ENCODE measurements at places on chromosomes 12 and 14.

DNA sequence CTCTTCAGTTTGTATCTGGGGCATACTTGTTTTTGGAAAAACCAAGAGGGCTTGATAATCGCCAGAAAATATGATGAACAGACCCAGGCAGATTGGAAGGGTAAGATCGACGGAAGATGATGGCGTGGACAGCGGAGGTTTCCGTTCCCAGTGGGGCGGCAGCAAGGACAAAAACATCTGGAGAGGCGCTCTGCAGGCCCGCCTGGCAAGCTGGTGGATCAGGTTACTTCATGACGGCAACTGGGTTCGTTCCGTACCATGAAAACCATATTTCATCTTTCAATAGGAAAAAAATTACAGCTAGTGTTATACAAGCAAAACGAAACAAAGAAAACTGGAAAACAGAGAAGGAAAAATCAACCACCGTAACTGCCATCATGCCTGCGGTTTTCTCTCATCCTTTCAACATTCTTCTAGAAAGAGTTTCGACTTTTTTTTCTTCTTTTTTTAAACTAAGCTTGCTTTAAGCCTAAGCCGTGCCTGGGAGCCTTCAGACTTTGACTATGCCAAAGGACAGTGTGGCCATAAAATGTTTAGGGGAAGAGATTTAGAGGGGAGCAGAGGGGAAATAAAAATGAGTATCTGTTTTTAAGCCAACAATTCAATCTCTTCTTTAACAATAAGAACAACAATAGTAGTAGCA lies 210.5 kb downstream of the FOXN3 start:
- no peak for DNase-seq

- no peak for DNase-seq
Observed at GRCh38 chr12:111446631-111447570, 41.2 kb downstream of the SH2B3 start.

GRCh38 chr14:41872931-41873685 lies 266.4 kb downstream of the LRFN5 start:
- DNase-seq, result no peak

DNA sequence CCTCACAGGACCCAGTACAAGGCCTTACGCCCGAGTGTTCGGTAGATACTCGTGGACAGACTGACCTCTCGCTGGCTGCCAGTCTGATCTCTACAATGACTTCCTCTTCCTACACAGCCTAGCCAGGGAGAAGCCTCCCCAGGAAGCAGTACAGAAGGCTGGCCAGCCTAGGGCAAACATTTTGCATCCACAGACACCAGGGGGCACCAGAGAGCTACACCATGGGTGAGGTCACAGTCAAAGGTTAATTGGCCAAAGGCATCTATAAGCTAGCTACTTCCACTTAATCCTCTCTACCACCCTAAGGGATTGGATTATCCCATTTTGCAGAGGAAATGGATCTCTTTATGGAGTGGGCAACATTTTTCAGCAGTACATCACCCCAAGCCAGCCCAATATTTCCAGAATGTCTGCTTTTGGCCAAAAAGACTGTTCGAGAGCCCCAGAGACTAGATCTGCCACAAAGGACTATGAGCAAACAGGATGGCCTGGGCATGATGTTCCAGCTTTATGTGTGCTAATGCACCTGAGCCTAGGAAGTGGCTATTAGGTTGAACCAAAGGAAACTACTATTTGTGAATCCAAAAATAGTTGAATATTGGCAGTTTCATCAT lies 14.6 kb upstream of the PNMA1 start:
- DNase-seq, result peak; percentile 48

DNA sequence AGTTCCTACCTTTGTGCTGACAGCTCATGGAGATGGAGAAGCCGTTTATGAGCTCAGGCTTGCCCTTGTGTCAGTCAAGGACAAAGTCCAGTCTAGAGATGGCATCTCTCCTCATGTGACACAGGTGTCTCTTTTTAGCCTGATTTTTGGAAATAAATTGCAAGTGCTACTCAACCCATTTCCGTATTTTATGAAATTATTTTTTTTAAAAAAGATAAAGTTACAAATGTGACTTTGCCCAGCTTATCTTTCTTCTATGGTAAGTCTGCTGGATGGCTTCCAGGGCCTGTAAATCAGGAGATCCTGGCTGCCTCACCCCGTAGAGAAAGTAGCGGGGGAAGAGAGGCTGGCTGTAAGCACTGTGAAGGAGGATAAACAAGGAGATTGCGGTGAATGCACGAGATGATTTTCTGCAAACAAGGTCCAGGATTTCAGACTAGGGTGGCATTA lies 169.7 kb downstream of the MYRFL start:
- DNase-seq, result no peak

All from foreskin keratinocyte (primary cell).